NCI-H1436 treated with DMSO at 0.1 percent for 48 hours (cell line): ENCODE measurements at places on chromosomes 2 and 18.

DNA sequence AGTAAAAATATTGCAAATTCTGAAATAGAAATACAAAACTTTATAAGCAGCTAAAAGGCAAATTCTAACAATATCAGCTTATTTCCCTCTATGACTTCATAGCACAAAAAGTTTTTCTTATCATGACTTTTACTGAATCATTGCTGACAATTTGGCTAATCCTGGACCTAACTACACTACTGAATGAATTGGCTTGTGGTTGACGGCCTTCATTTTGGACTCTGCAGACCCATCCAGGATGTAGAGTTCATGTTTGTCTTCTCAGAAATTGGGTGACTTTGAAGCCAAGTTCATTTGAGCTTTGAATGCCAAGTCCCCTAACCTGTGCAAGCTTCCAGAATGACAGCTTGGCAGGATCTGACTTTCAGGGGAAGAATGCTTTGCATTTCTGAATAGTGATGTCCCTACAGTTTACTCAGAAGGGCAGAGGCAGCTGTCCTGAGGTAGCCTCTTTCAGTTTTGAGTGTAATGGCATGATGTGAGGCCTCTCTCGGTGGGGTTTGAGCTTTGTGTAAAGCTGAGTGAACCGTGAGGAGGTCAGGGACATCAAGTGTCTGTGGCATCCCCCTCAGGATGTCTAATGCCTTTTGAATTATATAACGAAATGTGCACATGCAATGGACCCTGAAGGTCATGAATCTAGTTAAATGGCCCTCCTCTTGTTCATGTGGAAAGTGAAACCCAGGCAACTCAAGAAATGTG is 48.0 kb downstream of the EFEMP1 start:
- no peak for DNase-seq

DNA sequence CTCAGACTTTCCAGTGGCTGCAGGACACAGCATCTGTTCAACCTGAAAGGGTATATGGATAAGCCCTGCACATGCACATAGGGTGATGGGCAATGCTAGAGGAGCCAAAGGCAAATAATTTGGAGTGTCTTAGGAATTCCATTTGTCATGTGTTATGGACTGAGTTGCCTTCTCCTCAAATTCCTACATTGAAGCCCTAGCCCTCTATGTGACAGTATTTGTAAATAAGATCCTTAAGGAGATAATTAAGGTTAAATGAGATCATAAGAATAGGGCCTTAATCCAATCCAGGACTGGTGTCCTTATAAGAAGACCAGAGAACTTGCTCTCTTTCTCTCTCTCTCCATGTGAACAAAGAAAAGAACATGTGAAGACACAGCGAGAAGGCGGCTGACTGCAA is 42.9 kb upstream of the CREG2 start:
- no peak for DNase-seq

DNA sequence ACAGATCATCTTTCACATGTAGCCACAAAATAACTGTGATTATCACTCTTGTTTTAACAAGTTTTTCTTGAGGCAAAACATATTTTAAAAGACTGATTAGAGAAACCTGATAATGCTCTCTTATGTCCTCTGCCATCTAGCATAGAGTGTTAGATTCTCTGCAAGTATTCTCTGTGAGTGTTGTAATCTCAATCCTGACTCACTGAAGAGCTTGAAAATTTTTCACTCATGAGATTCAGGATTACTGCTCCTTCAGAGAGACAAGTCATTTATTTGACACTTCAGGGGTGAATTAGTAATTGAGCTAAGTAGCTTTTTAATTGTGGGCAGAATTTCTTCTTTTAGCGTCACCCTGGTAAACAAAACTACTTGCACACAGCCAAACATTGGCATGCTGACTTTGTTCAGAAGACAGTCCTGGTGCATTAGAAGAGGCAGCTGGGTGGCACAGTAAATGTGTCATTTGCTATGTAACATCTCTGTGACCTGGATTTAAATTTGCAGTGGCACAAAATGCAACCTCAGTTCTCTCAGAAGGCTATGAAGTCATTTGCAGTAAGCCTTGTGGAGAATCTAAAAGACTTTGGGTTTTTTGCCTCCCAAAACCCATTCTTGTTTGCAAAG is 172.9 kb downstream of the LRP1B start:
- no peak for DNase-seq

DNA sequence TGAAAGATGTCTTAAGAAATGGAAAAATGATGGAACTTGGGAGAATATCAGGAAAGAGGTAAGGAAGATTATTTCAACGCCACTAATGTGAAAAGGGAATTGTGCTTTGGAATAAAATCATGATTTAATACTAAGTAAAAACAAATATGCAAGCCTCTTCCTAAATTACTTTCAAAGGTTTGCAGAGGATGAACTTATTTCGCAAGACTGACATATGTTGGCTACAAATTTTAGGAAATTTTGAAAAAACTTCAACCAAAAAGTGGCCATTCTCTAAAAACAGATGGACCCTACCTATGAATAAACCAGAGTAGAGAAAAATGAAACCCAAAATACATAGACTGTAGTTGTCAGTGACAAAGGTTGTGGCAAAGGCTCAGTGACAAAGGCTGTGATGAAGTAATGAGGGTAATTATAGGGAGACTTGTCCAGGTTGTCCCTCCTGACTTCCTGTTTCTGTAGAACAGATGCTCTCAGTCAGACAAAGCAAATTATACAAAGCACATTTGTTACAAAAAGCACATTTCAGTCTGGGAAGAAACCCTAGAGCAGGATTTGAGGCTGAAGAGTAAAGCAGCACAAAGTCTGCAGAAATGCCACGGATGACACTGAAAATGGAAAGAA is 39.5 kb downstream of the SFT2D3 start:
- peak; percentile 28 for DNase-seq

- no peak for DNase-seq
These were observed 43.0 kb upstream of the HNMT start for GRCh38 chr2:137921105-137921880.

DNA sequence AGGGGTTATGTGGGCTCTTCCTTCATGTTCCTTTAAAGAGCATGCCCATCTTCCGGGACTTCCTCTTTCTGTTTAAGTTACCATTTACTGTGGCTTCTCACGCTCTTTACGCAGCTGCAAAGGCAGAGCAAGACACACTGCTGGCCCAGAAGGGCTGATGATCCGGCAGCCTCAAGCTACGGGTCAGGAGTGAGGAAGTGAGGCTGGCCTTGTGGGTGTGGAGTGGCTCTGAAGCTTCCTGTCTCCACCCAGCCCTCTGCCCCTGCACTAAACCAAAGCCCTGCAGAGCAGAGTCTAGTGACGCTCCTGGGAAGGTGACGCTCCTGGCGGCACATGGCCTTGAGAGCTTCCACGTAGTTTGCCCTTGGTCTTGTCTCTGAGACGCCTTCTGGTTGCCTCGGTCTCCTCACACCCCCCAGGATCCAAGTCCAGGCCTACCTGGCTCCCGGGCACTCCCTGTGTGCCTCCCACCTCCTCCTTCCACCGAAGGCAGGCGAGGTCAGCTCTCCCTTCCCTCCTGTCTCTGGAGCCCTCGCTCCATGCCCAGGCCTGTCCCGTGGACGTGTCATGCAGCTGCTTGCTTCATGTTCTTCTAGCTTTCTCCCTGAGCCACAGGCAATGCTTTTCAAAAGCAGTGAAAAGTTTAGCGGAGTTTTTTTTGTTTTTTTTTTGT is 50.3 kb downstream of the ARL4C start:
- no peak for DNase-seq

- DNase-seq, result no peak
These were observed 1.6 kb downstream of the TSHZ1 start for GRCh38 chr18:75211953-75212750.

- DNase-seq, result no peak
These were observed 112.7 kb downstream of the ANKRD44 start for GRCh38 chr2:197197895-197198311.

DNA sequence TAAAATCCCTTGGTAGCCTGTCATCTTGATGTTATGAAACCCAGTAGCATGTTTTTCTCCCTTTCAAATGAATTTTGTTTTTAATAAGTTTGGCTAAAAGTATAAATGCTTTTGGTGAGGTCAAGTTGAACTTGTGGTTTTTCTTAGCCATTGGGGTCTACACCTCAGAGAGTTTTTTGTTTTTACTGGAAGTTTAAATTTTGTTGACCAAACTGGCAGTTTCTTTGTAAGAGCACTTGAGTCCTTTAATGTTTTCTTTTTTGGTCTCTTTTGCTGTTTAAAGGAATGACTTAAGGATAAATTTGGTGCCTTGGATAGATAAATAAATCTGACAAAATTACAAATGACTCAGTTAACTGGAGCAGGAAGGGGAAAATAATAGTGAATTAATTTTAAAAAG is 577.3 kb downstream of the SATB2 start:
- no peak for DNase-seq

DNA sequence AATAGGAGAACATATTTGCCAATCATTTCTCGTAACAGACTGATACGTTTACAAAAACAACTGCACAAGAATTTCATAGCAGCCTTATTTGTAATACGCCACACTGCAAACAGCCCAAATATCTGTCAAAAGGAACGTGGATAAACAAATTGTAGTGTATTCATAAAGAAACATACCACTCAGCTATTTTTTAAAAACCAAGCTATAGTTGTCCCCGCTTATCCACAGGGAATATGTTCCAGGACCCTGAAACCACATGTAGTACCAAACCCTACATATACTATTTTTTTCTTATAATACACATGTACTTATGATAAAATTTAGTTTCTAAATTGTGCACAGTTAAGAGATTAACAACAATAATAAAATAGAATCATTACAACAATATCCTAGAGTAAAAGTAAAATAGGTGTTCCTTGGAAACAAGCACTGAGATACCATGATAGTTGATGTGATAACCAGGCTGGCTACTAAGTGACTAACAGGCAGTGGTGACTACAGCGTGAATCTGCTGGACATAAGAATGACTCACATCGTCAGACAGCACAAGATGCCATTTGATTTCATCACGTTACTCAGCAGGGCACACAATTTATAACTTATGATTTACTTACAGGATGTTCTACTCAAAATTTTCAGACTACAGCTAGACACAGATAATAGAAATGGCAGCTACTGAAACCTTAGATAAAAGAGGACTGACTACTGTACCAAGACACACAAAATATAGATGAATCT is 367.4 kb downstream of the NCKAP5 start:
- DNase-seq, result no peak

DNA sequence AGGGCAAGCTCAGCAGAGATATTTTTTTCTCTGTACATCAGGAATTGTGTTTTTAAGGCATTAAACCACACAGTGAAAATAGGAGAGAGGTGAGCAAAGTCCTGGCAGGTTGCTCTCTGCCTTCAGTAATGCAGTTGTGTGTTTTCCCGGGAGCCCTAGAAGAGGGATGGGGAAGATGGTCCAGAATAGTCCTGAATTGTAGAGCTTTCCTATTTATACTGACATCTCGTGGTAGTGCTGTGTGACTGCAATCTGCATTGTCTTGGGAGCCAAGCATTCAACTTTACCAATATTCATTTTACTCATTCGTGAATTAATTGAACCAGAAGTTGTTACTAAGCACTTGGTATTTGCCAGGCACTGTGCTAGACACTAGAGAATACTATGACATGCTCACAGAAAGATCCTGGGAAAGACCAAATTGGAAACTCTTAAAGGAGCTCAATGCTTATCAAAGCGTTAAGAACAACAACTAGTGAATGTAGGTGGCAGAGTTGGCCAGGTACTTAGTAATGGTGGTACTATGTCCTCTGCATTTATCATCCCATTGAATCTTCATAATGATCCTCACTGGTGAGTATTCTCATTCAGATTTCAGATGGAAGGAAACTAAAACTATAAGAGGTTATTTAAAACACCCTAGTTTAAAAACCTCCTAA is 214.6 kb downstream of the TRIB2 start:
- no peak for DNase-seq

DNA sequence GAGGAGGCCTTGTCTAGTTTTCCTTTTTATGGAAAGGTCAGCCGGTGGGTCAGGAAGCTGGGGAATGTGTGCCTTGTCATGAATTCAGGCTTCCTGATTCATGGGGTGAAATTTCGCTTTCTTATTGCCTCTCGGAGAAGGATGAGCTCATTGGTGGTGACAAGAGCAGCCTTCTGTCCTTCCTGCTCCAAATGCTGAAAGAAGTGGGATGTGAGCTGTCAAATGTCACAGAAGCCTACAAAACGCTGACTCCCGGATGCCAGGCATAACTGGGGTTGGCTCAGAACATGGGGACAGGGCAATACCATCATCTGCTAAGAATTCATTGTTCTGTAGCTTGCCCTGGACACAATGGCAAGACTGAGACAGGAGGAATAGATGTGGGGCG is 55.8 kb upstream of the FAM136A start:
- DNase-seq, result no peak

DNA sequence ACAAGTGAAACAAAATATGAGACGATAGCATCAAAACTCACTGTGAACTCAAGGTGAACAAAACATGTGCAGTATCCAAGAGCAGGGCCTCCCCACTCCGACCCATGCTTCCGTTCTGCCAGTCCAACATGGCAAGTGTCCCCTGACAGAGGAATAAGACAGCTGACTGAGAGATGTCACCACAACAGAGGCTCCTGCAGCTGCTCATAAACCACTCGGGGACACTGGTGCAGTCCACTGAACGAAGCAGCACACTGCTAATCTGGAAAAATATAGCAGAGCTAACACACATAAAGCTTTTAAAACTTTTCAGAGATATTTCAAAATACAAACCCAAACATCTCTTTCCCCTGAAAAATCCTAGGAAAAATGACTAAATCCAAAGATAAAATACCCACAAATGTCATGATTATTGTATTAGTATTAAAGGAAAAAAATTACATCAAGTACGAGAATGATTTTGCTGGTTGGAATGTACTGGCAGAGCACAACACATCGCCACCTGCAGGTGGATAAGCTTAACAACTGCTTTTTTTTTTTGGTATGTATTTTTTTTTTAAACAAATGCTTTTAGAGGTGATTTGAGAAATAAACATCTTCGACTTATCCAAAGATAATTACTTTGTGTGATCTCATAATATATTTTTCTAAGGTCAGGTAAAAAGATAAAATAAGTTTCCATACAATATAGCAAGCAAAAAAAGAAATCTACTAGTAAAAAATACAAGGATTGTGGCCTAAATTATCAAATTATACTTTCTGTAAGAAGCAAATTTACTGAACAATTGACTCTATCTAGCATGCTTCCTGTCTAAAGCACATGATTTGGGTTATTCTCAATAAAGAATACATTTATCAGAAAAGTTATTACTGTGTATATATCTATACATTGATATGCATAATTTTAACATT is 18.6 kb downstream of the THADA start:
- DNase-seq, result no peak

DNA sequence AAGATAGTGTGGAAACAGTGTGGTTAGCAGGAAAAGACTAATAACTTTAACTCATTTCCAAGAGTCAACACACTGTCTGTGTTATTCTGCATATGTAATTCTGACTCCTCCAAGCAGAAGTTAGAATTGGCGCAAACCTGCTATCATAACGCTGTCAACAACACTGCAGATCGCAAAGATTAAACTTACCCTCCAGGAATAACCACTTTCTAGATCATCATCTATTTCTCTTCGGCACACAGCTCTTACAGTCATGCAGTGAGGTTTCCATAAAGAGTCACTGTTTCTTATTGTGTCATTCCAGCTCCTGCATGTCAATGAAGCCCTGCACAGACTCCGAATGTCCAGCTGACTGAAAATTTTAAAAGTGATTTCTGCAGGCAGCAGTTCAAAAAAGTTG is 2.4 kb downstream of the FBXO48 start:
- no peak for DNase-seq

GRCh38 chr2:154978710-154979109 is 280.2 kb downstream of the KCNJ3 start:
- no peak for DNase-seq
